Stimulated activated CD4-positive, alpha-beta T cell treated with anti-CD3 and anti-CD28 coated beads, Interleukin-2, amount 100 ng/mL, for 4 hours (primary cell): ENCODE measurements at places on chromosomes 2 and 18.

DNA sequence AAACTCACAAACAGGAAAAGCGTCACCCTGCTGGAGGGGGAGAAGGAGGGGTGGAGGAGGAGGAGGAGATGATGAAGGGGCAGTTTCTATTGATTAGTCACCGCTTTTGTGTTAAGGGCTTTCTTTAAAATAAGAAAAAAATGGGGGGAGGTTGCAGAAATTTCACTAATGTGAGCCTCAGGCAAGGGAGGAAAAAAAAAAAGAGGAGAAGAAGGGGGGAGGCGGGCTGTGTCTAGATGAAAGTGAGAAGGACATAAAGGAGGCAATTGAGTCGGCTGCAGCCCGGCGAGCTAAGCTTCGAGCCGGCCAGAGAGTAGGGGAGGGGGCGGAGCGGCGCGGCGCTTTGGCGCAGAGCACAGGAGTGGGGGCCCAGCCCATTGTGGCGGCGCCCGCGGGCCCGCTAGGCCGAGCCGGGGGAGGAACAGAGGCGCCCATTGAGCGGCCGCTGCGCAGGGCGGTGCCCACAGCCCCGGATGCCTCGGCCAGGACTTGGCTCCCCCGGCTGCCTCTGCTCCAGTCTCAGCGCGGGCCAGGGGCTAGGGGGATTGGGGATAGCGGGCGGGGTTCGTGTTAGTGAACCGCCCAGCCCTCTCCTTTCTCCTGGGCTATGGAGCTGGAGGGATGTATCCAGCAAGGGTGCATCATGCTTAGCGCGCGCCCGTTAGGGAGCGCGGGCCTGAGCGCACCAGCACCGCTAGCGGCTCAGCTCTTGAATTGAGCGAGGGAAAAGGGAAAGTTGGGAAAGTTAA, 7.9 kb downstream of the PAX3 start:
- DNase-seq, result no peak

- DNase-seq, result no peak
Measured at GRCh38 chr18:48831802-48832201, 119.0 kb downstream of the SMAD7 start.

DNA sequence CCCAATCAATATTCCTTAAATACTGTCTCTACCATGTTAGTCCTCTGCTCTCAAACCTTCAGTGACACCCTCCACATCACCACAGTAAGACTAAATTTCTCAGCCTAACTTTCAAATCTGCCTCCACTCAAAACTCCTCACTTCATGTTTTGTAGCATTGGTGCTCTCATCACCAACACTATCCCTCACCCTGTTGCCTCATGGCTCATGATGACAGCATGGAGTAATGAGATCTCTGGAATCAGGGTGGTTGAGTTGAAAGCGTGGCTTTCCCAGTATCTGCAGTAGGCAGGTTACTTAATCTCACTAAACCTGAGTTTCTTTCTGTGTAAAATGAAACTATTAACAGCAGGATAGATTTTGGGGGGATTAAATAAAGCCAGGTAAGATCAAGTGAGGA, 621.4 kb downstream of the NYAP2 start:
- DNase-seq, result no peak

DNA sequence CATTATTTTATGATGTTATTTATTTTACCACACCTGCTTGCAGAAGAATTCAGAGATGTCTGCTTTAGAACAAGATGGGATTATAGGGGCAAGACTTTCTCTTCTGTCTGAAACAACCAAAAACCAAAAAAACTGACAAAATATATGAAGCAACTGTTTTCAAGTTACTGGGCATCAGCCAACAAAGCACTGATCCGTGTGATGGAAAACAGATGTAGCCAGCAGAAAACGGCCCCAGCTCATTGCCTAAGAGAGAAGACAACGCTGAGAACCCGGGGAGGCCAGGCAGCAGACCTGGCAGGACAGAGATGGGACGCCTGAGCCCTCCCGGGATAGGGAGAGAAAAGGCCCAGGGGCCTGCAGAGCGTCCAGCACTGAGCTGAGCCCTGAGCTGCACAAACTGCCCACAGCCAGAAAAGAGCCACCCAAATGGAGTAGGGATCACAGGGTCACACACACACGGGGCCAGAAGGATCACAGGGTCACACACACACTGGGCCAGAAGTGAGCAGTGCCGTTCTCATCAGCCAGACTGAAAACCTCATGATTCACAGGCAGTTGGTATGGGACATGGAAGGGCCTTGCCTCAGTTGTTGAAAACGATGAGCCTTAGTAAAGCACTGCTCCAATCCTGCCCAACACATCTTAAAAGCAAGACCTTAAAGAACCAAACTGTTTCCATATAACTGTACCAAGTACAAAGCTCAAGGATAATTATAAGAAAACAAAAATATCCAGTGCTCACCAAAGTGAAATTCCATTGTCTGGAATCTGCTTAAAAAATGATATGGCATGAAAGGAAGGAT, 12.1 kb downstream of the PXDN start:
- DNase-seq, result no peak

GRCh38 chr18:2878656-2879330, 32.0 kb downstream of the EMILIN2 start:
- DNase-seq, result no peak

DNA sequence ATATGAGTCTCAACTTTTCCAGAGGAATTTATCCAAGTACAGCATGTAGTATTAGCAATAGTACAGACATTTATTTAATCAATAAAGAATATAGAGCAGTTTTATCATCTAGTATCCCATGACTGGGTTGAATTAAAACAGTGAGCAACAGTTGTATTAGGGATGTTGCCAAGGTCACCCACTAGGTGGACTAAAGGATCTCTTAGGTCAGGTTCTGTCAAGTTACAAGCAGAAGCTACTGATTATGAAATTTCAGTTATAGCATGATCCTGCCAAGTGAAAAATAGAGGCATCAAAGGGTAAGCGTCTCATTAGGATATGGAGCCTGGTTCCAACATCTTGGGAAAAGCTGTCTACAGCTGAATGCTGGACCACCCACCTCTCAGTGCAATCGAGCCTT, 52.1 kb upstream of the LAPTM4A start:
- DNase-seq, result no peak

- no peak for DNase-seq
Measured at GRCh38 chr2:204203704-204204103, 267.1 kb downstream of the ICOS start.

DNA sequence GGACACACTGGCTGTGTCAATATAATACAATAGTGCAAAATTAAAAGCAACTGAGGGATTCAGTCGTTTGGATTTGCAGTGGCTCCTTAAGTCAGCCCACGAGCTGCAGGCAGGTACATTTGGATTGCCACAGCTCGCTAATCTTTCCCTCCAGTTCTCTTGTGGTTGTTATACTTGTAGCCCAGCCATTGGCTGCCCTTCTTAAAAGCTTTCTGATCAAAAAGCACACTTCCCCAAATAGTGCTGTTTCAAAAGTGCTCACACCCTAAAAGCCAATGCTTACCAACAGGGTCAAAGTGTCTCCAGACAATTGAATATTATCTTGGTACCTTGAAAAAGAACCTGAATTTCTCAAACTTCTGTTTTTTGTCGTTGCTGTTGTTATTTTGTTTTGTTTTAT, 404.7 kb upstream of the FAM98A start:
- no peak for DNase-seq

- DNase-seq, result no peak
Measured at GRCh38 chr2:112185131-112185530, 46.9 kb downstream of the FBLN7 start.

- DNase-seq, result no peak
Measured at GRCh38 chr2:224210286-224211180, 171.4 kb upstream of the SERPINE2 start.
